ENCODE measurements at places on chromosomes 1 and 21. TPM values are rescaled to one million over a fixed set of nuclear protein-coding genes. Genes with fewer than 3 reads are reported as not detected.
A peak's percentile ranks its signal among the peaks of the same experiment; 100 is the strongest.

DNA sequence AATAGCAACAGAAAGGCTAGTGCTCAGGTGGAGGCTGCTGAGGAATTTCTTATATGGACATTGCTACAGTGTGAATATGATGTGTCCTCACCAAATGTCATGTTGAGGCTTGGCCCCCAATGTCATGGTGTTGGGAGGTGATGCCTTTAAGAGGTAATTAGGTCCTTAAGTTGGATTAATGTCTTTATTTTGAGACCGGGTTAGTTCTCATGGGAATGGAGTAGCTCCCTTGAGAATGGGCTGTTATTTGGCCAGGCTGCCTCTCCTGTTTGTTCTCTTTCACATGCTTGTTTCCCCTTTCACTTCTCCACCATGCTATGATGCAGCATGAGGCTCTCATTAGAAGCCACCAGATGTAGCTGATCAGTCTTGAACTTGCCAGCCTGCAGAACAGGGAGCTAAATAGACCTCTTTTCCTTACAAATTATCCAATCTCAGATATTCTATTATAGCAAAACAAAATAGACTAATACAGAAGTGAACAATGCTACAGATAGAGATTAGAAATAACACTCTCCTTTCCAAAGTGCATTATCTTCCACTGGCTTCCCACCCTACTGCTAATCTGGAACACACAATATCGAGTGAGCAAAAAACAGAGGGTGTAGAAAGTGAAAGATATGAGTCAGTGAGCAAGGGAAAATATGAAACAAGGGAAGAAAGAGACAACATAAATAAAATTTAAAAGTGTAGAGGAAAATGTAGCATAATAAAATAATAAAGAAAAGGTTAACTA lies 160.2 kb downstream of the NTMT2 start:
- DNase-seq = no peak
- no peaks in the 10 kb centered on the region for H3K4me1 ChIP-seq
- no peaks in the 10 kb centered on the region for H3K36me3 ChIP-seq

GRCh38 chr1:110207831-110208230 lies 2.3 kb upstream of the KCNC4 start:
- no peak overlapping the region for H3K27ac ChIP-seq
- H3K4me3 ChIP-seq = no peak overlapping the region
- no peaks in the 10 kb centered on the region for H3K36me3 ChIP-seq
- H3K27me3 ChIP-seq = peaks cover 2% of the 10 kb centered on the region
- H3K4me1 ChIP-seq = peaks cover 27% of the 10 kb centered on the region
- peak; percentile 63 for DNase-seq

DNA sequence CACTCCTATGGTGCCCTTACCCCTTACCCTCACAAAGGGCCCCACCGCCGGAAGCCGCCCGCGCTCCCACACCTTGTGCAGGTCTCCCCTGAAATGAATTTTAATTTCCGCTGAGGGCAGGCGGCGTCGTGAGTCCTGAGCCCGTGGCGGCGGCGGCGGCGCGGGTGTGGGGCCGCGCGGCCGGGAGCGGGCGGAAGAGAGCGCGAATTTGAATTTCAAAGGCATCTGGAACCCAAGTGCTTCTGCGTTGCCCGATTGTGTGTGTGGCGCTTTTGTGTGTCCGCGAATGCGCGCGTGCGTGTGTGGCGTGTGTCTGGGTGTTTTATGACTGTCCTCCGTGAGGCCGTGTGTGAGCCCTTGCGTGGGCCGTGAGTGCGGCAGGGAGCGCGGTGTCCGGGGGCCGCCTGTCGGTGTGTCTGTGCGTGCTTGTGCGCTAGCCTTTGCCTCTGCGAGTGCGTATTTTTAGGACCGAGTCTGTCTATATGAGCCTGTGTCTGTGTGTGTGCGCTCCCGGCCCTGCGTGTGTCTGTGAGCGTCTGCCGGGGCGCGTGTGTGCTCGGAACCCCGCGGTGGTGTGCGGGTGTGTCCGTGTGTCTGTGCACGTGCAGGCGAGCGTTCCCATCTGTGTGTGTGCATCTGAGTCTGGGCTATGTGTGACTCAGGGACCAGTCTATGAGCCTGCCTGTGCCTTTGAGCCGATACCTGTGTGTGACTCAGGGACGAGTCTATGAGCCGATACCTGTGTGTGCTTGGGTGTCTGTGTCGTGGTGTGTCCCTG lies 7.9 kb upstream of the ADGRB2 start:
- peaks cover 39% of the 10 kb centered on the region for H3K4me1 ChIP-seq
- no peak for DNase-seq
- H3K36me3 ChIP-seq = no peaks in the 10 kb centered on the region
- peak overlapping the region; percentile 73 for H3K27ac ChIP-seq
- H3K4me3 ChIP-seq = peak overlapping the region; percentile 78
- peaks cover 40% of the 10 kb centered on the region for H3K27me3 ChIP-seq

- H3K36me3 ChIP-seq = no peaks in the 10 kb centered on the region
- H3K27ac ChIP-seq = peak overlapping the region; percentile 25
- no peaks in the 10 kb centered on the region for H3K27me3 ChIP-seq
Observed at GRCh38 chr1:8632102-8632501, 185.3 kb downstream of the RERE start.

DNA sequence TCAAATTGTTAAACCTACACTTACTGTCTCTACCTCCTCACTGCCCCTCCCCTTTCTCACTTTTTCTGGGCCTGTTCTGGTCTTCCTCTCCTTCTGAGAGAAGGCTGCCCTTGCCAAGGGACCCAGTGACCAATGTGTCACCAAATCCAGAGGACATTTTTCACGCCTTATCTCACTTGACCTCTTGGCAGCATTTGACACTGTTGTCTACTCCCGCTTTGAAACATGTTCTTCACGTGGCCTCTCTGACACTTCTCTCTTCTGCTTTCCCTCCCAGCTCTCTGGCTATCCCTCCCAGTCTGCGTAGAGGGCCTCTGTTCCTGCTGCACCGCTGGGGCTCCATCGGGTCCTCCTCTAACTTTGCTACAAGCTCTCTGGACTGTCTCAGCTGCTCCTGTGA lies 25.3 kb downstream of the KCNQ4 start:
- peaks cover 27% of the 10 kb centered on the region for H3K4me1 ChIP-seq
- peak overlapping the region; percentile 68 for H3K27ac ChIP-seq
- no peak for DNase-seq

GRCh38 chr21:37532868-37533780 lies 166.6 kb downstream of the DYRK1A start:
- H3K4me1 ChIP-seq = peaks cover 9% of the 10 kb centered on the region
- peak; percentile 25 for DNase-seq
- no peaks in the 10 kb centered on the region for H3K36me3 ChIP-seq
- no peak overlapping the region for H3K4me3 ChIP-seq
- H3K27ac ChIP-seq = no peak overlapping the region

- no peaks in the 10 kb centered on the region for H3K36me3 ChIP-seq
- no peak overlapping the region for H3K4me3 ChIP-seq
- no peaks in the 10 kb centered on the region for H3K4me1 ChIP-seq
Observed at GRCh38 chr1:67748630-67749029, 63.6 kb downstream of the GADD45A start.

GRCh38 chr1:209463441-209463840 lies 120.1 kb upstream of the CAMK1G start:
- no peak overlapping the region for H3K27ac ChIP-seq
- DNase-seq = no peak
- H3K36me3 ChIP-seq = no peaks in the 10 kb centered on the region
- H3K4me3 ChIP-seq = no peak overlapping the region

- no peaks in the 10 kb centered on the region for H3K27me3 ChIP-seq
- H3K27ac ChIP-seq = no peak overlapping the region
- H3K4me1 ChIP-seq = no peaks in the 10 kb centered on the region
- no peak overlapping the region for H3K4me3 ChIP-seq
- H3K36me3 ChIP-seq = no peaks in the 10 kb centered on the region
Observed at GRCh38 chr1:61124696-61125095, 42.3 kb downstream of the NFIA start.

DNA sequence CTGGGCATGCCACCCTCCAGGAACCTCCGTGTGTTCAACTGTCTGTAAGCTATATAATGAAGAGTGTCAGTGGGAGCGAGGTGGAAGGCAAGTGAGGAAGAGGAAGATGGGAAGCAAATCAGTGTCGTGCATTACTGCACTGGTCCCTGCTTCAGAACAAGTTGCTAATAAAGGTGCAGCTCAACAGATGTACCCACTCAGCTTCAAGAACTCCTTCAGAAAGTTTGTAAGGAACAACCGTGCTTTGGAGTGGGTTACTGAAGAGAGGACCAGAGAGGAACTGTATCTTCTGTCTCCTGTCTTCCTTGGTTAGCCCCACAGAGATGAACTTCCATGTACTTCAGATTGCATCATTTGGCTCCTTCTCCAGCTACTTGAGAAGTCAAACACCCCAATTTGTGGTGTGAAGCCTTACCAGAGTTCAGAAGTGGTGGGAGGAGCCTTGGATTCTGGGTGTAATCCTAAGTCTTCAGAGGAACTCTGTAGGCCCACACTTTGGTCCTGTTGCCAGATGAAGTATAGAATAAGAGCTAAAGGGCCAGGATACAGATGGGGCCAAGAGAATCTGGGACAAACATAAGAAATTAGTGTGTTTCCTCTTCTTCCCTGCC lies 290.5 kb upstream of the PROX1 start:
- no peaks in the 10 kb centered on the region for H3K36me3 ChIP-seq
- no peak overlapping the region for H3K27ac ChIP-seq
- no peak overlapping the region for H3K4me3 ChIP-seq

- no peaks in the 10 kb centered on the region for H3K36me3 ChIP-seq
- H3K4me3 ChIP-seq = no peak overlapping the region
- H3K27ac ChIP-seq = no peak overlapping the region
- no peaks in the 10 kb centered on the region for H3K4me1 ChIP-seq
- no peak for DNase-seq
Observed at GRCh38 chr1:43319766-43320165, 17.9 kb upstream of the MPL start.

DNA sequence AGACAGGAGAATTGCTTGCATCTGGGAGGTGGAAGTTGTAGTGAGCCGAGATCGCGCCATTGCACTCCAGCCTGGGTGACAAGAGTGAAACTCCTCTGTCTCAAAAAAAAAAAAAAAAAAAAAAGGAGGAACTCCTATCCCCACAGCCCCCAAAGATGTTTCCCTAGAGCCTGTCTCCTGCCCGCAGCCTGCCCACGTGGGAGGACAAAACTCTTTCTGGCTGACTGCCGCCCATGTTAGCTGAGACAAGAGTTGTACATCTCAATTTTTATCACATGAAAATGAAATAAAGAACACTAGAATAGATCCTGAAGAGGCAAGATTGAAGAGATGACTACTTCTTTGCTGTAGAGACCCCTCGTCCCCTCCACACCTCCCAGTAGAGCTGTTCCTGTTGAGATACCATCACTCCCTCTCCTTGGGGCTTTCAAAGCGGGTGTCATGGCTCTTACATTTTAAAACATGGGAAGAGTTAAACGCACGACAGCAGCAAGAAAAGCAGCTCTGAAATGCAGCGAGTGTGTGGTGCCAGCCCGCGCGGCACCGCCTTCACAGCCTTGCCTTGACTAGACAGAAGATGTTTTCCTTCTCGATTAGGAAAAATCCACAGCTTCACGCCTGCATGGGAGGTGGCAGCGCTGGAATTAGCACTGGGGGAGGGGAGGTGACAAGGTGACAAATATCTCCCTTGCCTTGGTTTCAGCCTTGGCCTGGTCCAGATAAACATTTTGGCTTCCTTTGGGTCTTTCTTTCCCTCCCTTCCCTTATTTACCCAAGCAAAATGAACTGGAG lies 253.4 kb upstream of the CSF3R start:
- no peaks in the 10 kb centered on the region for H3K4me1 ChIP-seq
- no peak overlapping the region for H3K4me3 ChIP-seq
- H3K27me3 ChIP-seq = peaks cover 46% of the 10 kb centered on the region

- no peak overlapping the region for H3K27ac ChIP-seq
- no peak for DNase-seq
- no peaks in the 10 kb centered on the region for H3K36me3 ChIP-seq
- H3K4me1 ChIP-seq = no peaks in the 10 kb centered on the region
- H3K4me3 ChIP-seq = no peak overlapping the region
- no peaks in the 10 kb centered on the region for H3K27me3 ChIP-seq
Observed at GRCh38 chr1:239337799-239338430, 48.5 kb upstream of the CHRM3 start.

DNA sequence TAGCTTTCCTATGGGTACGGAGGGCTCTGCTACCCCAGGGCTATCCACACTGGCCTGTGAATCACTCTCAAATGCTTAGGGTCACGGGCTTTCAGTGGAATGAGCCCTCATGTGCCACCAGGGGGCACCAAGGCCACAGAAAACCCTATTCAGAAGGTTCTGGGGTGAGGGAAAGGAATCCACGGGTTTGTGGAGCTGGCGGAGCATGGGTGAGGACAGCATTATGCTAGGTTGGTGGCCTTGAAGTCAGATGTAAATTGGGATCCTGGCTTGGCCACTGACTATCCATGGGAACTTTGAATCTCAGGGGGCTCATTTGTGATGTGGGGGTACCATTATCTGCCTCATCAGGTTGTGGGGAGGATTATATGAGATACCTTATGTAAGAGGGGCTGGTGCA lies 5.1 kb upstream of the LAMTOR5 start:
- H3K27me3 ChIP-seq = no peaks in the 10 kb centered on the region
- peak; percentile 56 for DNase-seq
- H3K27ac ChIP-seq = peak overlapping the region; percentile 67
- H3K4me1 ChIP-seq = peaks cover 23% of the 10 kb centered on the region

DNA sequence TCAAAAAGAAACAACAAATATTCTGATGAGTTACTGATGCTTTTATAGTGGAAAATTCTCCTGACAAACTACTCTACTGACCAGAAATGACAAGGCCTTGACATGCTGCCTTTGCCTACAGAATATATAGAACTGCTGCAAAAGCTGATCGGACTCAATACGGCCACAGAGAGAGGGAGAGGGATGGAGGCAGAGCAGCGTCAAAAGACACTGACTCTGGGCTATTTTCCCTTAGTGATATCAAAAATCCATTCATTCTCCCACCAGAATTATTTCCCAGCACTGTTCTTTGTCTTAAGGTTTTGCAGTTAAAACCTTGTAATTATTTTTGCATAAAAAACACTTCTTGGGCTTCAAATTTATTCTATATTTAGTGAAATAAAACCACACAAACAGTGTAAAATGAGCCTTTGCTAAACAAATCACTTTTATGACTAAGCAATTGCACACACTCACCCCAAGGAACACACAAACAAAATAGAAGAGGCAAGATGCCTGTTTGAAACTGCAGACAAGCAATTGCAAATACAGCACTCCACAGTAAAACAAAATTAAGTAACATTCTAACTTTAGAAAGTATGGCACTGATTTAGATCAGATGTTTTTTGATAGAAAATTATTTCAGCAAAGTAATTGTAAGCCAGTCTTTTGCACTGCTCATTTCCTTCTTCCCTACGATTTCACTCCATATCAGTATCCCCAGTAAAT lies 1036.4 kb downstream of the ADGRL2 start:
- no peak overlapping the region for H3K27ac ChIP-seq
- DNase-seq = no peak
- H3K36me3 ChIP-seq = no peaks in the 10 kb centered on the region
- no peak overlapping the region for H3K4me3 ChIP-seq

- no peak for DNase-seq
- H3K27me3 ChIP-seq = no peaks in the 10 kb centered on the region
- H3K4me3 ChIP-seq = no peak overlapping the region
- H3K36me3 ChIP-seq = peaks cover 60% of the 10 kb centered on the region
Observed at GRCh38 chr1:160558660-160559380, 20.5 kb downstream of the CD84 start.

The RPTN gene
- not detected for total RNA-seq

The CYP2J2 gene
- 0.54 TPM for total RNA-seq

The GRIK1 gene
- total RNA-seq = not detected

The SYT14 gene
- not detected for total RNA-seq

The ANGPTL7 gene
- total RNA-seq = not detected

The CACNA1E gene
- total RNA-seq = 0.37 TPM

The AXDND1 gene
- 0.61 TPM for total RNA-seq

The TMIGD3 gene
- total RNA-seq = not detected

The LCE2A gene
- not detected for total RNA-seq

The DISP1 gene
- total RNA-seq = 5.1 TPM

The ZNF670 gene
- total RNA-seq = 6.1 TPM

The SELE gene
- total RNA-seq = not detected

All from activated B cell treated with CpG ODN at 0.5 μM for 24 hours (primary cell).